Upper lobe of left lung (tissue), 6 donors: ENCODE measurements at places on chromosomes 2 and 18. TPM values are rescaled to one million over a fixed set of nuclear protein-coding genes. Genes with fewer than 3 reads are reported as not detected.
A peak's percentile ranks its signal among the peaks of the same experiment; 100 is the strongest.

The TMEM198 gene
- 12.6 TPM for total RNA-seq

The SPAG16 gene
- total RNA-seq: 13.2 TPM

The ANO7 gene
- total RNA-seq: 1.1 TPM

The C2orf66 gene
- total RNA-seq: 0.30 TPM

The POTEJ gene
- not detected for total RNA-seq

The POMC gene
- 8.1 TPM for total RNA-seq

The PTH2R gene
- 2.1 TPM for total RNA-seq

DNA sequence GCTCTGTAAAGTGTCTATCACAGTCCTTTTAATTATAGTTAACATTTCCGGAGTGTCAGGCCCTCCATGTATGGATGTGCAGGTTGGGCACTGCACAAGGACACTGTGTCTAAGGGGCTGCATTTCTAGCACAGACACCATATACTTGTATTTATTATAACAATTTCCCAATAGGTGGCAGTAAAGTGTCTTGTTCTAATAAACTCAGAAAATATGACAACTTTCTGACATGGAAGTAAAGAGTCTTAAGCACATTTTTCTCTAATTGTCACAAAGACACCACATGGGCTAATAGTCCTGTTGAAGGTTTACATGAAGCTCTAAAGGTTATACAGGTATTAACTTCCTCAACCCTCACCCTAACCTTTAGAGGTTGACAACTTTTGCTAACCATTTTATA is 156.6 kb downstream of the DYSF start:
- H3K27me3 ChIP-seq: no peaks in the 10 kb centered on the region
- no peak overlapping the region for H3K27ac ChIP-seq
- H3K4me3 ChIP-seq: no peak overlapping the region
- DNase-seq: no peak

DNA sequence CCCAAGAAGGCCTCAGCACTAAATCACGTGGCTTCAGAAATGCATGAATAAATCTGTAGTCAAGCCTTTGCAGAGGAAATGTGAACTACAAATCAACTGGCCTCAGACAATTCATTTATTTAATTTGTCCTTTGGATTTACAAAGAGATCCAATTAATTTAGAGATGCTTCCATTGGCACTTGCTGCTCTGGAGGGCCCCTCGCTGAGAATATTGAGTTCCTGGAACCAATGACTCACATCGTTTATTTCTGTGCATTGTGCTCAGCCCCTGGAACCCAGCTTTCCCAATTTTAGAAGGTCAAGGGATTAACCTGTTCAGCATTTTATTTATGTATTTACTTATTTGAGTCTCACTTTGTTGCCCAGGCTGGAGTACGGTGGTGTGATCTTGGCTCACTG is 47.2 kb upstream of the MGAT4A start:
- no peak overlapping the region for H3K27ac ChIP-seq
- H3K4me1 ChIP-seq: peaks cover 8% of the 10 kb centered on the region
- no peaks in the 10 kb centered on the region for H3K36me3 ChIP-seq
- no peak for DNase-seq
- no peaks in the 10 kb centered on the region for H3K27me3 ChIP-seq

DNA sequence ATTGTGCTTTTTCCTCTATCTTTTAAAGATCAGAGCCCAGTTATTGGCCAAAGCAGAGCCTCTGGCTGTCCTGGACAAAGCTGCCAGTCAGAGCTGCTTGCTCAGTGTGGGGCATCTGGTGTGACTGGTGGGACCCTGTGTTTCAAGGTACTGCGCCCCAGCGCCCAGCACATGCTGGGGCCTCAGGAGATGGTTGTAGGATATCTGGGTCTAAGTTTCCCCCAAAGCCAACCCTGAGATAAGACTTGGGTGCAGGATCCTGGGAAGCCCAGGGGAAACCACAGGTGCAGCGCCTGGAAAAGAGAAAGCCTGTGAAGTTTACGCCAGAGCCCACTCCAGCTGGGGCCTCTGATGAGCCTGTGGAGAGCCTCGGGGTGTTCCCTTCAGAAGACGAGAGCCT is 117.7 kb downstream of the RPIA start:
- H3K27me3 ChIP-seq: no peaks in the 10 kb centered on the region
- no peak overlapping the region for H3K4me3 ChIP-seq
- DNase-seq: no peak
- H3K4me1 ChIP-seq: no peaks in the 10 kb centered on the region

DNA sequence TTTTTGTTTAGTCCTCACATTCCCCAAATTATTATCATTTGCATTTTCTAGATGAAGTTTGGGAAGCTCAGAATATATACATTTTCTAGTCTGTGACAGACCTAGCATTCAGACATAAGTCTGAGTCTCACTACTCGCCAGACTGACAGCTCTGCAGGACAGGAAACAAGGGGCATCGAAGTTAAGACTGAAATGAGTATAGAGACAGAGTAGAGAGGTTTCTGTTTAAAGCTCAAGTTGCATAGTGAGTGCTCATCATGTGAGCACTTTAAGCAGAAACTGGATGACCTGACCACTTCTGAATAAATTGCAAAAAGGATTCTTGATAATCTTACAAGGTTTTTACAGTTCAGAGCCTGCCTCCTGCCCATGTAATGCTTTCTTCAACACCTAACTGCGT is 1.1 kb downstream of the HADHB start:
- peak overlapping the region; percentile 97 for H3K27ac ChIP-seq
- no peaks in the 10 kb centered on the region for H3K36me3 ChIP-seq
- no peaks in the 10 kb centered on the region for H3K27me3 ChIP-seq
- peak overlapping the region; percentile 84 for H3K4me3 ChIP-seq
- no peak for DNase-seq
- peaks cover 41% of the 10 kb centered on the region for H3K4me1 ChIP-seq

- H3K36me3 ChIP-seq: peaks cover 13% of the 10 kb centered on the region
- H3K27ac ChIP-seq: no peak overlapping the region
- H3K4me3 ChIP-seq: no peak overlapping the region
Measured at GRCh38 chr2:237341872-237342271, 72.1 kb downstream of the COL6A3 start.

DNA sequence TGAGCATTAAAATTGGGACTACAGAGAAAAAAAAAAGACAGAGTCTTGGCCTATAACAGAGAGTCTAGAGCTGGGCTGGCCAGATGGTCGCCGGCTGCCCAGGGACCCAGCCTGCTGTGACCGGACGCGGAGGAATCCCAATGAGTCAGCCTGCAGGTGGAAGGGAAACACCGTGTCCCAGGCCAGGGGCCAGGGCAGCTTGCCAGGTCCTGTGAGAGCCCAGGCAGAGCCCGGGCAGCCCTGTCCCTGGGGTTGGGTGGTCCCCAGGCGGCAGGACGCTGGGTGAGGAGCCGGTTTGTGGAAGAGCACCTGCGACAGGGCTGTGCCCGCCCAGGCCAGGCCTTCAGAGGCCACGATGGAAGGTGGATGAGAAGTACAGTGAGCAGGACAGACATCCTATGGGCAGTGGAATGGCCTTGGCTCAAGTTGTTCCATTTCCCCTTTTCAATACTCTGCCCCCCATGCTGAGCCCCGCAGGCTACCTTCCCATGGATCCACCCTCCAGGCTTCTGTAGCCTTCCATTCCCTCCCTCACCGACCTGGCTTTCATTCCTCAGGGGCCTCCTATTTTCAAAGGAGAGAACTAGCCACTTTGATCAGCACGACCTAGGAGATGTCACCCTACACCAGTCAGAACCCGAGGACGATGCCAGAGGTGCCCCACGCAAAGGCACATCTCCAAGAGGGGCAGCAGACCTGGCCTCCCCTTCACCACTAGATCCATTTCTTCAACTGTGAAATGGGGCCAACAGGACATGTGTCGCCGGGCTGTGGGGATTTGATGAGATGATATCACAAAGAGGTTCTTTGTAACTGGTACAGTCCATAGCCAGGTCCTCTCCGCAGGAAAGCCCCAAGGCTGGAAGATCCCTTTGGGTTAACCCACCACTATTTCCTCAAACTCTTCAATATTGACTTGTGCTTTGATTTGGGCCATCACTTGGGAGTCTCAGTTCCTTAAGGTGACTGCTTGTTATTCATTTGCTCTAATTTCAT is 87.5 kb downstream of the POLR1A start:
- H3K27ac ChIP-seq: peak overlapping the region; percentile 52
- H3K27me3 ChIP-seq: no peaks in the 10 kb centered on the region
- H3K4me3 ChIP-seq: no peak overlapping the region
- peak; percentile 78 for DNase-seq
- H3K4me1 ChIP-seq: peaks cover 11% of the 10 kb centered on the region

- no peaks in the 10 kb centered on the region for H3K36me3 ChIP-seq
- H3K4me1 ChIP-seq: no peaks in the 10 kb centered on the region
- no peak for DNase-seq
Measured at GRCh38 chr18:58562999-58563667, 65.8 kb downstream of the ALPK2 start.

GRCh38 chr18:40935423-40935822 is 1019.6 kb upstream of the PIK3C3 start:
- no peaks in the 10 kb centered on the region for H3K4me1 ChIP-seq
- no peak overlapping the region for H3K4me3 ChIP-seq
- H3K27ac ChIP-seq: no peak overlapping the region
- no peaks in the 10 kb centered on the region for H3K36me3 ChIP-seq

DNA sequence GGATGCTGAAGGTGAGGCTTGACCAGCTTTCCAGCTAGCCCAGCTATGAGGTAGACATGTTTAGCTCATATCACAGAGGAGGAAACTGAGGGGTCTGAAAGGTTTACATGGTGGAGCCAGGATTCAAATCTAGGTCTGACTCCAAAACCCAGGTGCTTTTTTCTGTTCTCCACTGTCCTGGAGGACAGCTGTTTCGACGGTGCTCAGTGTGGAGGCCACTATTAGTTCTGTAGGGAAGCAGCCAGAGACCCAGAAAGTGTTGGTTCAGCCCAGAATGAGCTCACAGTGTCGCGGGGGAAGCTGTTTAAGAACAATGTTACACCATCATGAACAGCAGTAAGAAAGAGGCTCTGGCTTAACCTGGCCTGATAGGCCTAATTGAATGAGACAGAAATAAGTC is 11.1 kb downstream of the PROC start:
- H3K27me3 ChIP-seq: no peaks in the 10 kb centered on the region
- no peak overlapping the region for H3K27ac ChIP-seq
- no peak overlapping the region for H3K4me3 ChIP-seq
- no peaks in the 10 kb centered on the region for H3K36me3 ChIP-seq

DNA sequence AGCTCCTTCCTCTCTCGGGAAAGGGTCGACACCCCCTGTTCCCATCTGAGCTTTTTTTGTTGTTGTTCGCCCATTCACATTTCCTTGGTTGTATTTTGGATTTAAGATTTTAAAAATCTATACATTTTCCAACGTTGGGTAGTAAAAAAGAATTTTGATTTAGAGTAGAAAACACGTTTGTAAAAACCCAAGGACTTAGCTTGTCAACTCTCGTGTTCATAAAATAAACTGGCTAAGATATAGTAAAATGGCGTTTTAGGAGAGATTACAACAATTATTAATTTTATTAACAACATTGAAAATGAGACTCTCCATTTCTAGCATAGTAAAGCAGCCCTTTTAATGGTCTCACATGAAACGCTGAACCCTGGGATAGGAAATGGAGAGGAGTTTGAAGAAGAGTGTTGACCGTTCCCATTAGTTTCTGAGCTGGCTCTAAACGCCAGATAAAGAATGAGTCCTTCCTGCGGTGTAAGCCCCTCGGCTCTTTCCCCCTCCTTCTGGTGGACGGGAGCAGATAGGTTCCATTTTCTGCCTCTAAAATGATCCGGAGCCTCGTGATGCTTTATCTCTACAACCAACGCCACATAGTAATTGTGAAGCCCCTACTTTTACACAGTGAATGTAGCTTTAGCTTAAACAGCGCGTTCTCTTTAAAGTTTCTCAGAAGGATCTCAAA is 24.0 kb upstream of the ZNF516 start:
- H3K27me3 ChIP-seq: no peaks in the 10 kb centered on the region
- H3K27ac ChIP-seq: peak overlapping the region; percentile 28
- peaks cover 11% of the 10 kb centered on the region for H3K4me1 ChIP-seq
- H3K4me3 ChIP-seq: peak overlapping the region; percentile 38

GRCh38 chr18:25075783-25076182 is 276.2 kb downstream of the ZNF521 start:
- H3K4me1 ChIP-seq: peaks cover 10% of the 10 kb centered on the region
- no peak overlapping the region for H3K27ac ChIP-seq

GRCh38 chr2:5539282-5540165 is 152.7 kb upstream of the SOX11 start:
- H3K27ac ChIP-seq: no peak overlapping the region
- H3K36me3 ChIP-seq: no peaks in the 10 kb centered on the region
- no peaks in the 10 kb centered on the region for H3K27me3 ChIP-seq
- no peaks in the 10 kb centered on the region for H3K4me1 ChIP-seq
- H3K4me3 ChIP-seq: peak overlapping the region; percentile 19
- no peak for DNase-seq

DNA sequence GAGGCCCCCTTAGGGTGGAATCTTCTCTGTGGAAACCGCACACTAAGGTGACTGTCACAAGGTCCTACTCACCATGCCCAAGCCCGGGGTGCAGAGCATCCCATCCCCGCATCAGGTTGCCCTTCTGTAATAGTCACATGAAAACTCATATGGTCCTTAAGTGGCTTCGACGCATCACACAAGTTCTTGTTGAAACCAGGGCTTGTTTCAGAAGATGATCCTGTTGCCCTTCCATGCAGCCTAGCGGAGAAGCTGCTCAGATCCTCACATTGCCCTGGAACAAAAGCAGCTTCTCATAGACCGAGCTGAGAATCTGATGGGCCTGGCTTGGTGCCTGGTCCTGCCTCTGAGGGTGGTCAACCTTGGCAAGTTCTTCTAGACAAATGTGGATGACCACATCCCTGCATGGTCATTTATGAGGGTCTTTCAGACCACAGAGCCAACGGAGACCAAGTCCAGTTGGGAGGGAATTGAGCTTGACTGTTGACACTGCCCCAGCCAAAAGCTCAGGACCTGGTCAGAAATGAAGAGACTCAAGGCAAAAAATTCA is 54.1 kb downstream of the PDCL3 start:
- no peak overlapping the region for H3K27ac ChIP-seq
- H3K4me3 ChIP-seq: no peak overlapping the region
- no peak for DNase-seq
- no peaks in the 10 kb centered on the region for H3K4me1 ChIP-seq

DNA sequence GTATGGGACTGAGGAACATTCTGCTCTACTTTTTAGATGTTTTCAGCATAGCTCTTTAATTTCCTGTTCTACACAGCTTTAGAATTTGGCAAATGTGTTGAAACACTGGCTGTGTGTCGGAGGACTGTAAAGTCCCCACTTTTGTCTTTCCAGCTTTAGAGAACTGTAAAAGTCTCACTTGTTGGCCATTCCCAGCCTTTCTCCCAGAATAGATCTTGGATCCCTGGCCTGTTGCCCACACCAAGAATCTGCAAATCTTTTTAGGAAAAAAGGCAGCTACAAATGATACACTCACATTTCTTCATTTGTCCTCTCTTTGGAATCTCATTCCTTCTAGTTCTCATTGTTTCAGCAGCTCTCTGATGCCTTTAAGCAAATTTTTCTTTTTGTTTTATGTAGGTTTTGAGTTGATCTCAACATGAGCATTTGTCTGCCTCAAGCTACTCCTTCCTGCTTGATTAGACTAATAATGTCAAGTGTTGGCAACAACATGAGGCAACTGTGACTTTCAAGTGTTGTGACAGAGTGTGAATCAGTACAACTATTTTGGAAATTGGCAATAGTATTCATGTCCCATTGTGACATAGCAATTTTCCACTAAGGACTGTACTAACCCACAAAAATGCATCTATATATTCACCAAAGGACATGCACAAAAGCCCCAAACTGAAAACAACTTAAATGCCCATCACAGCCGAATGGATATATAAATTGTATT is 610.8 kb downstream of the EPHA4 start:
- no peak overlapping the region for H3K27ac ChIP-seq
- H3K4me3 ChIP-seq: no peak overlapping the region
- H3K4me1 ChIP-seq: no peaks in the 10 kb centered on the region
- H3K27me3 ChIP-seq: no peaks in the 10 kb centered on the region
- no peaks in the 10 kb centered on the region for H3K36me3 ChIP-seq

GRCh38 chr2:140929849-140930248 is 1201.0 kb downstream of the LRP1B start:
- no peak overlapping the region for H3K4me3 ChIP-seq
- no peak overlapping the region for H3K27ac ChIP-seq
- no peaks in the 10 kb centered on the region for H3K4me1 ChIP-seq
- no peaks in the 10 kb centered on the region for H3K36me3 ChIP-seq
- no peak for DNase-seq
